ENCODE measurements at places on chromosomes 16 and 17.

GRCh38 chr17:72890711-72891110, 201.8 kb downstream of the SLC39A11 start:
- no peak for DNase-seq

DNA sequence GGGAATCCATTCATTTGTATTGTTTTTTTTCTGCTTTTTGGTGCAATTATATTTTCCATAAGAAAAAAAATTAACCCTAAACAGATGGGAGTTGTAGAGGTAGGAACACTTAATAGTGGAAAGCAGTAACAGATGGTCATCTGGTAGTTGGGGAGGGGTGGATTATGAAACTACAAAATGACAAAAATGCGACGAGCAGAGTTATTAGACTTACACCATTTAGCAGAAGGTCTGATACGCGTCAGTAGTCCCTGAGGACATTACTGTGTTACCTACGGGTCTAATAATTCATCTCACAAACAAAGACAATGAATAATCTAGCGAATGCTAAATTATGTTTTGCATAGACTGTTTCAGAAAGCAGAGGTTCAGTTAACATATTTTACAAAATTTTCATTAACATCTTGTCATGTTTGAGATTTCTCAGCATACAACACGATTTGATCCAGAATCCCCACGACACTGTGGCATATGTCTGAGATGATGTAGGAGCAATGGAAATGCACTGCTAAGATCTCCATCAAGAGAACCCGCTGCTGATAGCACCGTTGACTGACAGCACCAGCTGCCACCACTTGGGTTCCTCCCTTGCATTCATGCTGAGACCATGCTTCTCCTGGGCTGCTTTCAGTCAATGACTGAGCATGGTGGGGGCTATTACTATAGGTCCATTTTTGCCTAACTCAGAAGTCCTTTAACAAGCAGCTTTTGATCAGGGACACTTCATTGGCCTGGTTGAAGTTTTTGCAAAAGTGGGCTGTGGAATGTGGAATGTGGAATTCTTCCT, 182.2 kb upstream of the CPHXL start:
- DNase-seq = no peak

DNA sequence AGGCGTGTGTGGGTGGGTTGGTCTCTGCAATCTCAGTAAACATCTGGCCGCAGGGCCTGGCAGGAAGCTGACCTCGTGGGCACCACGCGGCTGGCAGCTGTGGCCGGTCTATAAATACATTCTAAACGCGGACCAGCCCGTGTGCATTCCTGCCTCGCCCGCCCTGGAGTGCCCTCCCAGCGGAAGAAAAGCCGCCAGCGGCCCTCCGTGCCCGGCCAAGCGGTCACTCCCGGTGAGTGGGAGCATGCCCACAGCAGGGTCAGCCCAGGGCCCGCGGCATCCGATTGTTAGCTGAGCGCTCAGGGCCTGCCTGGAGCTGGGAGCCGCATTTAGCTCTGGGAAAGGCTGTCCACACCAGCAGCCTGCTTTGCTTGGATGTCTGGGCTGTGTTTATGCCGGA, 10.3 kb downstream of the ZNF469 start:
- no peak for DNase-seq

GRCh38 chr17:40177275-40177874, at the start of gene RAPGEFL1:
Gene RAPGEFL1, plus strand, starts transcription at chr17:40177470. Its CDS starts 392 bp downstream, at chr17:40177862.
- peak; percentile 33 for DNase-seq

DNA sequence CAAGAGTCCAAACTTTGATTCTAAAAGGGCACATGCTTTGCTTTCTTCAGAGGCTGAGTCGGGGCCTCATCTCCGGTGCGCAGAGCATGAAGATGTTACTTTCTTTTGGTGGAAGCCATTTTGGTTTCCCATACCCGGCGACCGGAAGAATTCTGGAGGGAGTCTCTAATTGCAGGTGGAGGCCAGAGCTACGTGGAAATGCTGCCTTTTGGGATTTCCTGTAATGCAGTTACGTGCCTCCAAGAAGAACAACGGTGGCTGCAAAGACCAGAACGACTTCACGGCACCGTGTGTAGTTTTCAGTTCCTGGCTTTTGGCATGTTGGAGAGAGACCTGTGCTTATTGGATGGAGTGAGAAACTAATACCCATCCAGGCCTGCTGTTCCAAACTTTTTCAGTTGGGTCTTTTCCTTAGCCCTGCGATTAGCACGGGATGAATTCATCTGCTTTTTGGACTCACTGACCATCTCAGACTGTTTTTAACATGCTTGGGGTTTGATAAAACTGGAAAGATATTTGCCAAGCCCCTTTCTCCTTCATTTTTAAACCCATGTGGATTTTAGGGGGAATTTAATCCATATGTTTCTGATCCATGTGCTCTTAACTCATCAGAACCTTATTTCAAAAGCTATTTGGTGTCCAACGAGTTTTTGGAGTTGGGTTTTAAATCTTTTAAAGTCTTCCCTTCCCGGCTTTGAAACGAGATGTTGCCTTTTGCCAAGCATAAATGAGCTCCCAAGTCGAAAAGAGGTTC, 19.0 kb downstream of the FOXL1 start:
- DNase-seq = no peak

DNA sequence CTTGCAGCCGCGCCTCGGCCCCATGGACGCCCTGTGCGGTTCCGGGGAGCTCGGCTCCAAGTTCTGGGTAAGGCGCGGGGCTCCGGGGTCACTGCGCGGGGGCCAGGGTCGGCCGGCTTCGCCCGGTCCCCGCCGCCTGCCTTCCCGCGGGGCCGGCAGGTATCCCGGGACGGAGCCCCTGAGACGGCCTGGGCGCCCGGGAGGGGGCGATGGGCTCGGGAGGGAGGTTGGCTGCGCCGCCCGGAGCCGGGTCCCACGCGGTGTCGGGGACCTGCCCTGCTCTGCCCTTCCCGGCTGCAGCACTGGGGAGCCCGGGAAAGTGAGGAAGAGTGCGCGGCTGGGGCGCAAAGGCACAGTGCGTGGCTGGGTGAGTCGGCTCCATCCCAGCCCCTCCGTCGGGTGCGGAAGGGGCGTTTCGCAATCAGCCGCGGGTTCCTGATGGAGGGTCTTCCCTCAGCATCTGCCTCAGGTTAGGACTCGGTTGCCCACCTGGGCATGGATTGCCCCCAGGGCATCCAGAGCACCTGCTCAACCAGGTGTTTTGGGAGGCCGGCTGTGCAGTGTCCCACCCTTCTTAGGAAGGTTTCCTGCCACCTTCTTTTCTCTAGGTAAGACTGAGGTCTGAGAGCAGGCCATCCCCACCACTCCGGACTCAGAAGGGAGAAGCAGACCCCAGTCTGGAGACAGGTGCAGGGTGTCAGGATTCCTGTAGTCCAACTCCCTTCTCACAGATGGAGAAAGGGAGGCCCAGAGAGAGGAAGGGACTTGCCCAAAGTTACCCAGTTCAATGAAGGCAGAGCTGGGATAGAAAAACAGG, 442 bp downstream of the ABCC3 start:
- no peak for DNase-seq

All from NT2/D1 (cell line).